ENCODE measurements at places on chromosomes 5 and 9. TPM values are rescaled to one million over a fixed set of nuclear protein-coding genes. Genes with fewer than 3 reads are reported as not detected.

Gene MAPK9
- total RNA-seq = 17.3 TPM

Gene ADAMTSL2
- 1.1 TPM for total RNA-seq

Gene BSPRY
- 41.2 TPM for total RNA-seq

Gene GCNT1
- 2.2 TPM for total RNA-seq

DNA sequence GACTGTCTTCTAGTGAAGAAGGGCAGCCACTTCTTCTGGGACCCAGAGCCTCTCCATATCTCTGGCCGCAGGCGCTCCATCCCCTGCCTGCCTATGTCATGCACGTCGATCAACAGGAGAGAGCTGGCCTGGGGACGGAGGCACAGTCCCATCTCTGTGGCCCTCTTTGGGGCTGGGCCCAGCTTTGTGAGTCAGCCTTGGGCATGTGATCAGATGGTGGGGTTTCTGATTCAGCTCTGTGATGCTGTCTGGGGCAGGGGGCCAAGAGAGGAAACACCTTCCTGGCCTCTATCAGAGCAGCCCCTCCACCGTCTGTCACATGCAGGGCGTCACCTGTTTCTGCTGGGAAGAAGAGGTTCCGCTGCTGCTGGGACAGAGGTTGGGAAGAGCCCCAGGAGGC, 72.6 kb downstream of the MVB12B start:
- H3K27ac ChIP-seq = no peak overlapping the region
- no peak overlapping the region for H3K4me3 ChIP-seq
- H3K4me1 ChIP-seq = peaks cover 15% of the 10 kb centered on the region
- H3K27me3 ChIP-seq = no peaks in the 10 kb centered on the region

GRCh38 chr5:136030956-136031611, 2.3 kb downstream of the TGFBI start:
- peaks cover 40% of the 10 kb centered on the region for H3K4me1 ChIP-seq
- peak overlapping the region; percentile 60 for H3K27ac ChIP-seq
- H3K4me3 ChIP-seq = peak overlapping the region; percentile 5
- peaks cover 60% of the 10 kb centered on the region for H3K27me3 ChIP-seq

GRCh38 chr5:149262315-149262714, 9.3 kb upstream of the AFAP1L1 start:
- no peaks in the 10 kb centered on the region for H3K36me3 ChIP-seq
- DNase-seq = no peak
- no peak overlapping the region for H3K4me3 ChIP-seq
- no peaks in the 10 kb centered on the region for H3K27me3 ChIP-seq

Measured in esophagus squamous epithelium (tissue), 5 donors.